ENCODE measurements at places on chromosomes 1 and 21.

GRCh38 chr21:43873673-43874072, 8.7 kb downstream of the AGPAT3 start:
- no peak for DNase-seq

DNA sequence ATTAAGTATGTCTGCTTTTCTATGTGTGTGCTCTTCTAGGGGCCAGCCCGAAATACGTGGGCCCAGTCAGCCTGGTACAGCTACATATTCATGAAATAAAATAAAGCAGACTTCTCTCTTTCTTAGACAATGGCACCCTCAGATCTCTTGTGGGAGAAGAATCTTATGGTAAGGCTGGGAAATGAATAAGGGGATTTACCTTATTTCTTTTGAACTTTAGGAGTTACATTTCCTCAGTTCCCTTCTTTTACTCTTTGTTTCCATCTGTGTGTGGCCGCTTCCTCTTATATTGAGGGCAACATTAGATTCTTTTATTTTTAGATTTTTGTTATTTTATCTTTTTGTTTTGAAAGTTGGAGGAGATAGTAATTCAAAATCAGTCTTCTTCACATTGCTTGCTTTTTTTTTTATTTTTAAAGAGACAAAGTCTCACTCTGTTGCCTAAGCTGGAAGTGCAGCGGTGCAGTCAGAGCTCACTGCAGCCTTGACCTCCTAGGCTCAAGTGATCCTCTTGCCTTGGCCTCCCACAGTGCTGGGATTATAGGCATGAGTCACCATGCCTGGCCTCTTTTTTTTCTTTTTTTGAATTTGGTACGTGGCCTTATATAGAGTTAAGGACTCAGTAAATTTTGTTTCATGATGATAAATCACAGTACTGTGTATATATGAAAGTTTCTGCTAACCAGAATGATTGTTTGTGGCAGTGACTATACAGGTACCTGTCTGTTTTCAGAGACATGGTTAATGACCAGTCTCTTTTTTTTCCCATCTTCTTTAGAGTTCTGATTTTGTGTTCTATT, 9.1 kb downstream of the LAMC1 start:
- DNase-seq, result no peak

DNA sequence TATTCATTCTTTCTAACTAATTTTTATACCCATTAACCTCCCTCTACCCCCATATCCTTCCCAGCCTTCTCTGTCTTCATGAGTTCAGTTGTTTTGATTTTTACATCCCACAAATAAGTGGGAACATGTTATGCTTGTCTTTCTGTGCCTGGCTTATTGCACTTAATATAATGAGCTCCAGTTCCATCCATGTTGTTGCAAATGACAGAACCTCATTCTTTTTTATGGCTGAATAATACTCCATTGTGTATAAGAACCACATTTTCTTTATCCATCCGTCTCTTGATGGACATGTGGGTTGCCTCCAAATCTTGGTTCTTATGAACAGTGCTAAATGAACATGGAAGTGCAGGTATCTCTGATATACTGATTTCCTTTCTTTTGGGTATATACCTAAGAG, 21.5 kb downstream of the AGPAT3 start:
- DNase-seq, result no peak

GRCh38 chr1:110260194-110260593, 50.1 kb downstream of the KCNC4 start:
- DNase-seq, result no peak

GRCh38 chr1:9180111-9180819, 51.4 kb upstream of the GPR157 start:
- DNase-seq, result no peak

DNA sequence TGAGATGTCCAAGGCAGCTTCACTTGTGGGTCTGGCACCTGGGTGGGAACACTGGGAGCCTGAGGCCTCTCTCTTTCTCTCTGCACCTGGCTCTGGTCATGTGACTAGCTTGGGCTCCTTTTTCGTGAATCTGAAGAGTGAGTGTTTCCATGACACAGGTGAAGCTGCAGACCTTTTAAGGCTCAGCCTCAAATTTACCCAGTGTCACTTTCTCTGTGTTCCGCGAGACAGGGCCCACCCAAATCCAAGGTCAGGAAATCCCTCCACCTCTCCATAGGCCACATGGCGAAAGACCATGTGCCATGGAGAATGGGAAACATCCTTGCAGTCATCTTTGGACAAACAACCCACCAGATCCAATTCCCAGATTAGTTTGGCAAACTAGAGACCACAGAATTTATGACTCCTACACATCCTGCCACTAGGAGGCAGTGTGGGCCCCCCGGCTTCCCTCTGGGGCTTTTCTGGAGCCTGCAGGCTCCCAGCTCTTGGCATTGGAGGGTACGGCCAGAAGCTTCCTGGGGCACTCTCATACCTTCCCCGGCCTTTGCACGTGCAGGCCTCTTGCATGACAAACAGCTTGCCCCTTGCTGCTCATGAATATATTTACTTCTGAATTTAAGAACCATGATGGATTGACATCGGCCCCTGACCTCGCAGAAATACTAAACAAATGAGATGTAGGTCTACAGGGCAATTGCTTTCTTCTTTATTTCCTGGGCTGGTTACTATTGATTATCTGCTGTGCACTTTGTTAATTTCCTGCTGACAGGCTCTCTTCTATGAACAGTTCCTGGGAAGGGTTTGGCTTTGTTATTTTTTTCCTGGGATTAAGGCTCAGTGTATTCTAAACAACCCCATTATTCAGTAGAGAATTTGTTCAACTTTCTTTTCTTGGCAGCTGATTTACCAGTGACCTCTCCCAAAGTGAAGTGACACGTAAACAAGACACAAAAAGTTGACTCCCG, 180.7 kb downstream of the KAZN start:
- DNase-seq, result no peak

GRCh38 chr1:206834711-206835110, 30.7 kb upstream of the IL20 start:
- DNase-seq, result no peak

DNA sequence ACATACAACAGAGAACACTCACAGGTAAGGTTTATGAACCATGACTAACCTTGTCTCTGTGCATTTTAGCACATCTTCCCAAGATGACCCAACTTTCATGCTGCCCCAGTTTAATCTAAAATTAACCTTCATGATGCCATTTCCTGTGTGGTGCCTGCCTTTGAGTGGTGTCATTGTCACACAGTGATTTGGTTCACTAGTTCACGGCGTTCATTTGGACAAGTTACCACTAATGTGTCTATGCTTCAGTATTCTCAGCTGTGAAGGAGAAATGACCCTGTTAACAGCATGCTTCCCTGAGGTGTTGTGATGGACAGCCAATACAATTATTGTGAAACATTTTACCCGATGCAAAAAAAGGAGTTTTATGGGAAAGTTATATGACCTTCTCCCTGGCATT, 693.1 kb downstream of the RWDD3 start:
- DNase-seq, result no peak

- DNase-seq, result no peak
Measured at GRCh38 chr1:147236959-147237791, 5.3 kb upstream of the CHD1L start.

GRCh38 chr1:230174471-230175162, 107.6 kb downstream of the GALNT2 start:
- DNase-seq, result no peak

- DNase-seq, result no peak
Measured at GRCh38 chr1:54413295-54413694, 7.1 kb upstream of the SSBP3 start.

GRCh38 chr1:199453723-199454122, 573.8 kb upstream of the NR5A2 start:
- no peak for DNase-seq

- no peak for DNase-seq
Measured at GRCh38 chr21:31991356-31992331, 118.8 kb downstream of the HUNK start.

Data from cerebellar nuclear complex (tissue), 1 donor.